ENCODE measurements at places on chromosomes 2 and 18.

GRCh38 chr2:55720417-55720816, 26.8 kb upstream of the PNPT1 start:
- no peak for DNase-seq

GRCh38 chr2:85651097-85651496, 16.9 kb downstream of the SFTPB start:
- peak; percentile 61 for DNase-seq

GRCh38 chr2:73283545-73284295, 558 bp downstream of the FBXO41 start:
- no peak for DNase-seq

- no peak for DNase-seq
Observed at GRCh38 chr2:58568901-58569300, 327.8 kb upstream of the FANCL start.

DNA sequence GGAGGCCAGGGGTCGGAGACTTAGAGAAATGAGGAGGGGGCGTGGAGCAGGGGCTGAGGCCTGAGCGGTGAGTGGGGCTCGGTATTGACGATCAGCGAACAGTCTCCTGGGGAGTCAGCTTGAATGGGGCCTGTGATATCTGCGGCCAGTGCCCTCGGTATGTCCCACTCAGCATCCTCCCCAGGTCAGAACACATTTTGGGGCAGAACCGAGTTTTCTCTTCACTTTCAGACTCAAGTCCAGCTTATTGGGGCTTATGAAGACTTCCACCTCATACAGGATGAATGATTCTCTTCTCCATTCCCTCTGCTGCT, 82.6 kb downstream of the RRM2 start:
- DNase-seq = no peak

GRCh38 chr2:158291544-158292180, 164.9 kb downstream of the CCDC148 start:
- DNase-seq = no peak

GRCh38 chr2:39121523-39122063, 742 bp upstream of the SOS1 start:
- DNase-seq = no peak

GRCh38 chr18:1663879-1664705, 759.4 kb downstream of the ADCYAP1 start:
- DNase-seq = no peak

GRCh38 chr2:137021763-137022162, 256.4 kb downstream of the THSD7B start:
- DNase-seq = no peak

DNA sequence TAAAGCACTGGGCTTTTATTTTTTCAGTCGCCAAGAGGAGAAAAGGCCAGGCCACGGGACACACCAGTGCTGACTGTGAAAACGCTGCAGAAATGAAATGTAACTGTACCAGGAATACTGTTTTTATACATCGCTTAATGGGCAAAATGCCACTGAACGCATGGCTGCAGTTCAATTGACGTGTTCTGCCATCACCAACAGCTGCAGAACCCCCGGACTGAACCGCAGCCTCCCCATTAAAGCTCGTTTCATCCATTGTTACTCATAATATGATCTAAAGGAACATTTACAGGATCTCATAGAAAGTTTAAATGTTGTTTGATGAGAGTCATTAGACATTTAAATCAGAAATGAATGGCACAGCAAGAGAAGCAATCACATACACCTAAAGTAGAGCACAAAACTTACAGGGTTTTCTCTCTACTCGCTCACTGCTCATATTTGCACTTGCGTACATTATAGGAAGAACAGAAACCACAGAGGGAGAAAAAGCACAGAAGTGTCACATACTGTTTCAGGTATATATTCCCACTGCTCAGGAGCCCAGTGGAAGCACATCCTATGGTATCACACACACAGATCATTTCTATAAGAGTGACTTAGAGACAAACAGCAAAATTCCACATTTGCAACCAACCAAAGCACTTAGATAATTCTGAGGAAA, 35.3 kb downstream of the TCF4 start:
- no peak for DNase-seq

DNA sequence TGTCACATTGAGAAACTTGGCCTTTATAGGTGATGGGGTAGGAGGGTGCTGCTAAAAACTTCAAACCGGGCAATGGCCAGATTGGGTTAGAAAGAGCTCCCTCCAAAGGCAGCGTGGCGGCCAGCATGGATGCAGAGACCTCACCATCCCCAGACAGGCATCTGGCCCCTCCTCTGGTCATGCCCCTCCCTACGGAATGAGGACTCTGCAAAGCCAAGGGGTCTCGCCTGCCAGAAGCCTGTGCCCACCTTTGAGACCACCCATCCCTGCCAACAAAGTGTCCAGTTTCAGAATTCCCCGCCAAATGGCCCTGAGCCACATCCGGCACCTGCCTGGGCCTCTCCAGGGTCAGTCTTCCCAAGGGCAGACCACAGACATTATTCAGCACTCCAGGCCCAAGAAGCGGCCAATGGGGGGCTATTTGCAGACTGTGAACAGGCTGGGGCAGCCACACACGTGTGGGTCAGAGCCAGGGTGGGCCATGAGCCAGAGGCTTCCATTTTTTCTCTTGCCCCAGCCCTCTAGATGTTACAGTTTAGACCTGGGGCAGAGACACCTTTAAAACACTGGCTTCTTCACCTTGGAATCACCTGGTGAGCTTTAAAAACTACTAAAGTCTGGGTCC, 4.2 kb upstream of the ATP6V1B1 start:
- DNase-seq = no peak

GRCh38 chr2:68487773-68488355, 20.5 kb downstream of the APLF start:
- no peak for DNase-seq

GRCh38 chr18:21309248-21309647, 67.2 kb downstream of the GREB1L start:
- DNase-seq = no peak

- no peak for DNase-seq
Observed at GRCh38 chr2:42757981-42758740, 5.8 kb downstream of the OXER1 start.

DNA sequence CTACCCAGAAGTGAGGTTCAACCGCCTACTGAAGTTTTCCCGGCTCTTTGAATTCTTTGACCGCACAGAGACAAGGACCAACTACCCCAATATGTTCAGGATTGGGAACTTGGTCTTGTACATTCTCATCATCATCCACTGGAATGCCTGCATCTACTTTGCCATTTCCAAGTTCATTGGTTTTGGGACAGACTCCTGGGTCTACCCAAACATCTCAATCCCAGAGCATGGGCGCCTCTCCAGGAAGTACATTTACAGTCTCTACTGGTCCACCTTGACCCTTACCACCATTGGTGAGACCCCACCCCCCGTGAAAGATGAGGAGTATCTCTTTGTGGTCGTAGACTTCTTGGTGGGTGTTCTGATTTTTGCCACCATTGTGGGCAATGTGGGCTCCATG, 48.7 kb upstream of the INPP4A start:
- DNase-seq = no peak

All from epithelial cell of proximal tubule (primary cell).